ENCODE measurements at places on chromosomes 13 and 19.

DNA sequence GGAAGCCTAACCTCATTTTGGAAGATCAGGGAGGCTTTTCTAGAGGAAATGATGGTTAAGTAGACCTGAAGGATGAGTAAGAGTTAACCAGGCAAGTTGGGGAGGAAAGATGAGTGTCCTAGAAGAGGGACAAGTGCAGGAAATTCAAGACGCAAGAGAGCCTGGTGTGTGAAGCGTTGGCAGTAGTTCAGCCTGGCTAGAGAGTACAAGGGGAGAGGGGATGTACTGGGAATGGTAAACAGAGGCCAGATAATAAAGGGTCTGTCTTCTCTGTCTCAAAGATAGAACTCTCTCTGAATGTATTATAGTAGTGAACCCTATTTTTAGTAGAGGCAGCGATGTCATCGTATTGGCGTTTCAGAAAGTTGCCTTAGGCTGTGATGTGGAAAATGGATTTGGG lies 9.7 kb downstream of the DPY19L3 start:
- no peak for DNase-seq

DNA sequence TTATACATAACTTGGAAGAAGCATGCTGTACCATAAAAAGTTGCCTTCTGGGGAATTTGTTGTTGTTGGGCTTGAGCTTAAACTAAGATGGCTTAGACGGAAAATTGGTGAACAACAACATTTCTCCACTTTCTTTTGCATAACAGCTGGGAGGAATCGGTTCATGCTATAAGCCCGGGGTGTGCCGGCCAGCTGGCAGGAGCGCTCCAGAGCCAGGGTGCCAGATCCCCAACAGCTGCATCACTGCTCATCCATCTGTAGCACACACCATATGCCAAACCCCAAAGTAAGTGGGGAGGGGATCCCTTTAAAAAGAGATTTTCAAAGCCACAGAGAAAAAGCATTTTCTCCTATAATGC lies 419.5 kb upstream of the ARGLU1 start:
- no peak for DNase-seq

DNA sequence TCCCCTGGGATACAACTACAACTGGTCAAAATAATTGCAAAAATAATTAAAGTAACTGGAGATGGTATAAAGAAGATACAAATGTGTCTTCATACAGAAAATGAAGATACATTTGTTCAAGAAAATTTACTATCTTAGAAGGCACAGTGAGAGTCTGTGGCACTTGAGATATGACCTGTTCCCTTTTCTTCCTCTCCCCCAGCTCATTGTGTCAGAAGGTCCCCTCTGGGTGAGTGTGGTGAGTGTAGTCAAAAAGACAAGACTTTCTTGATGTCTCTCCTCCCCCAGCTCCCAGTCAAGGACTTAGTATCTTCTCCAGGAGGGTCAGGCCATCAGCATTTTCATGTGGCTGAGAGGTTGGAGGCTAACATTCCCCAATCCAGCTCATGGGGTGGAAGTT lies 51.7 kb downstream of the EDNRB start:
- no peak for DNase-seq

DNA sequence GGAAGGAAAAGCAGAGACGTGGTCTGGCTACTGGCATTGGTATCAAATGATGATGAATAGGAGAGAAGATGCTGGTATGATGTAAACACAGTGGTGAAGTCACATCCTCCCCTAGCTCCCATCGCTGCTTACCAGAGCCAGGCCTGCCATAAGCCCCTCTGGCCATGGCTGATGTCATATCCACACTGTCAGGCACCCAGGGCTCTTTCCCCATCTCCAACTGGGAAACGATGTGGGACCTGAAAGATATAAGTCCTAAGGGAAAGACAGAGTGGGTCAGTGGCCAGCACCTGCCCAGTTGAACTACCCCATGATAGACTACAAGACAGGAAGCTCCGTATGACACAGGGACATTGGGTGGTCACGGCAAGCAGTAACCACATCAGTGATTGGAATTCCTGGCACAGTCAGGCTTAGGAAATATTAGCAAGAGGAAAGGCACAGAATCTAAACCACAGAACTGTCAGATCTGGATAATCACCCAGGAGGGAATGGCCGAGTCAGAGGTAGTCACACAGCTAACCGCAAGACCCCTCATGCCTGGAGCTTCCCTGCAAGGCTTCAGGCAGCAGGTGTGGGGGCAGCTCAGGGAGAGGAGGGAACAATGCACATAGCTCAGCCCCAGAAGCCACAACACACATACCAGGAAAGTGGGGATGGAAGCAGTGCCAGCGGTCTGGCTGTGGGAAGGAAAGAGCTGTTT lies 3.8 kb downstream of the ZNF792 start:
- DNase-seq = no peak

- DNase-seq = no peak
These were observed 1.7 kb upstream of the KLK12 start for GRCh38 chr19:51036519-51036918.

- DNase-seq = no peak
These were observed 580 bp downstream of the EIF3K start for GRCh38 chr19:38619361-38620174.

GRCh38 chr19:35285095-35285449 lies 2.7 kb downstream of the HAMP start:
- DNase-seq = no peak

DNA sequence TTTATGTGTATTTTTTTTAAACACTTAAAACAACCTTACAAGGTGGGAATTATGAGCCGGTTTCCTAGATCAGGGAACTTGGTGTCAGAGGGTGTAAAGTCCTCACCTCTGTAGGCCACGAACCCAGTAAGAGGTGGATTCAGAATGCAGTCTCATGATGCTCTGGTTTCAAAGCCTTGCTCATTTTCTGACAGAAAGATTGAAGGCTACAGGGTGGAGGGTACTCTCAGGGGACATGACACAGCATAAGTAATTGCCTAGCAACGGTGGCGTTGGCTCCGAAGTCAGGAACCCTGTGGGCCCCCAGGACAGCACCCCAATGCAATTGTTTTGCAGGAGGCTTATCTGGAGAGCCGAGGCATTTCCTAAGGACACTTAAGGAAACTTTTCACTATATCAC lies 794.7 kb downstream of the EFNB2 start:
- DNase-seq = no peak

GRCh38 chr13:113941571-113942191 lies 32.2 kb downstream of the C13orf46 start:
- no peak for DNase-seq

DNA sequence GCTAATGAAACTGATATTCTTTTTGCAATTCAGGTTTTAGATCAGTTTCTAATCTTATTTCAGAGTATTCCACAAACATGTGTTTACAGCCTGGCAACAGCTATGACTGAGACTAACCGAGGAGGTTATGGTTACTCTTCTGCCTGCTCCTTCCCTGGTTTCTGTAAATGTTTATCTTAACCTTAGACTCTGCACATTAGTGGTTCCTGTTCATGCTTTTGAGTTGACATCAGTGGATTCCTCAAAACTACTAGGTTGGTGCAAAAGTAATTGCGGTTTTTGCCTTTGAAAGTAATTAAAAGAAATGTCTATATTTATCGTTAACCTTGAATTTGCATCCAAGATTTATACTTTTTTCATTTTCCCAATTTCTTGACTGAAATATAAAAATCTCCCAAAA lies 237.0 kb upstream of the TSHZ3 start:
- no peak for DNase-seq

- no peak for DNase-seq
These were observed 28.6 kb upstream of the SCEL start for GRCh38 chr13:77506874-77507273.

- DNase-seq = no peak
These were observed 134.4 kb downstream of the EFNB2 start for GRCh38 chr13:106401081-106401480.

- DNase-seq = no peak
These were observed 91.6 kb downstream of the RYR1 start for GRCh38 chr19:38524994-38525634.

DNA sequence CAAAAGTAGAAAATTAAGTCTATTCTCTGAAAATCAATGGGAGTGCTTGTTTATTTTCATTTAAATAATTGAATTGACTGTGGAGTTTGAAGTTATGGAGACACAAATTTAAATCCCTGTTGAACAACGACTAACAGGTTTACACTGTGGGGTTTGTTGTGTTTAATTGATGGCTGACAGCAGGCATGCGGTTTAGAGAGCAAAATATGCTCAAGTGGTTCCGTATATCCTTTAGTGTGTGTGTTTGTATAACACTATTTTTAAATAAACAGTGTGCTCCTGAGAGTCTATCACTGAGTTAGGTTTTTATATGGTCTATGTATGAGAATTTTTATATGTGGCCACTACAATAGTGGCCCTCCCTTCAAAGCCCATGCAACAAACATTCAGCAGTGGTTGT lies 332.0 kb downstream of the GPC6 start:
- DNase-seq = no peak

GRCh38 chr13:20526664-20527063 lies 1.0 kb upstream of the CRYL1 start:
- no peak for DNase-seq

GRCh38 chr19:4619668-4620294 lies 19.5 kb upstream of the TNFAIP8L1 start:
- DNase-seq = no peak

GRCh38 chr13:111401755-111402154 lies 81.3 kb downstream of the TEX29 start:
- no peak for DNase-seq

DNA sequence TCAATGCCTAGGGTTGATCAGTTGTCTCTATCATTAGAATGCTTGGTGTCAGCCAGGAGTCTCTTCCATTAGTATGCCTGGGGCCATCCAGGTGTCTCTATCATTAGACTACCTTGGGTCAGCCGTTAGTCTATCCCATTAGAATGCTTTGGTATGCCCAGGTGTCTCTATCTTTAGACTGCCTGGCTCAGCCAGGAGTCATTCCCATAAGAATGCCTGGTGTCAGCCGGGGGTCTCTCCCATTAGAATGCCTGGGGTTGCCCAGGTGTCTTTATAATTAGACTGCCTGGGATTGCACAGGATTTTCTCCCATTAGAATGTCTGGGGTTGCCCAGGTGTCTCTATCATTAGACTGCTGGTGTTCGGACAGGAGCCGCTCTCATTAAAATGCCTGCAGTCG lies 1442.9 kb downstream of the UQCRFS1 start:
- no peak for DNase-seq

DNA sequence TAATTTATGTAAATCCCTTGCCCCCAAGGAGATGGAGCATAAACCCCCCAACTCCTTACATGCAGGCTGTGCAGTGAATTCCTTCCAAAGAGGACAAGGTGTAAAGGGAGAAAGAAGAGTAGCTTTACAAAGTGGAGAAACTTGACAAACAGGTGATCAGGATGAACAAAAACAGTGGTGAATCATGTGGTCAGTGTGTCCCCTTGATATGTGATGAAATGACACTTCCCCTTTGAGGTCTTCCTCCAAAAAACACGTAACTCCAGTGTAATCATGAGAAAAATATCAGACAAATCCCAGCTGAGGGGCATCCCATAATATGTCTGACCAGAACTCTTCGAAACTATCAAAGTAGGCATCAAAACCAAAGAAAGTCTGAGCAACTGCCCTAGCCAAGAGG lies 29.5 kb upstream of the AKT2 start:
- DNase-seq = no peak

DNA sequence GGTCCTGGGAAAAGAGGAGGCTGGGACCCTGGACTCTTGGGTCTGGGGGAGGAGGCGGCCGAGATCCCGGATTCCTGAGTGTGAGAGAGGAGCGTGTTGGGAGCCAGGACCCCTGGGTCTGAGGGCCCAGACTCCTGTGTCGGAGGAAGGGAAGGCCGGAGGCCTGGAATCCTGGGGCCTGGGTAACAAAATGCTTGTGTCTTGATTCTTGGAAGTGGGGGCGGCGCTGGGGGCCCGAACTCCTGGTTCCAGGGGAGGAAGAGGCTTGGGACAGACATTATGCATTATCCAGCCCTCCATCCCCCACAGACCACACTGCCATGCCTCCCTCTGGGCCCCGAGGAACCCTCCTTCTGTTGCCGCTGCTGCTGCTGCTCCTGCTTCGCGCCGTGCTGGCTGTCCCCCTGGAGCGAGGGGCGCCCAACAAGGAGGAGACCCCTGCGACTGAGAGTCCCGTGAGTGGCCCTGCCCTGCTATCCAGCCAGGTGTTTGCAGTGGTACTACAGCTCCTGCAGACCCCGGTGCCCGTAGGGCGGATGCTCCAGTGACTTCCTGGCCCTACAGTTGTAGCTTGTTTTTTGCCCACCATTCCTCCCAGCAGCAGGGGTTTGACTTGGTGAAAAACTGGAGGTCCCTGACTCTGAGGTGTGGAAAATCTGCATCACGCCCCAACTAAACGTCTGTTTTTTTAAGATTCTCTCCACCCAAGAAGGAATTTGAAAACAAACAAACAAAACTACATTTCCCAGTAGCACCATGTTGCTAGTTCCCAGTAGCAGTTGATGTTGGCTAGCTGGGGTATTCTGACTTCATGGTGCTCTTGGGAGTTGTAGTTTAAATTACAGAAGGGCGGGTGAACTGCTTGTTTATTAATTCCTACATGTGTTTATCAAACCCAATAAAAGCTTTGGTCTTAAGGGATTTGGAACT lies 630 bp downstream of the NUCB1 start:
- DNase-seq = no peak

- DNase-seq = no peak
These were observed 17.5 kb downstream of the MIPEP start for GRCh38 chr13:23871616-23872220.

DNA sequence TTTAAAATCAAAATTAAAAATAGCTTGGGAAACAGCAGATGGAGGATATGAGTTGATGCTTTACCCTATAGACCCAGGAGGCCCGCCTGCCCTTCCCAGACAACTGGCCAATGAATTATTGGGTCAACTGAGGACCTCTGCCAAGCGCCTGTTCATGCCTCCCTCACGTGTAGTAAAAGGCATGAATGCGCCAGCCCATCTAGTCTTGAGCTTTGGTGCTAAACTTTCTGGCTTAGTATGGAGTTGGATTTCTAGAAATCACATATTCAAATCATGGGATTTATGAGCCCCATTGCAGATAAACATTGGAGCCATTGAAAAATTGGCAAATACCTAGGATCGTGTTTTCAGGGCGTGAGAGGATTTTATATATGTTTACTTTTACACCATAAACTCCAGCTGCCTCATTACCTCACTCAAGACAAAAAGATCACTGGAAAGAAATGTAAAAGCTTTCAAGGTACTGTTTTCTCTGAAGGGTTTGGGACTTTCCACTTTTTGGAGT lies 47.1 kb downstream of the COL4A2 start:
- DNase-seq = no peak
